ENCODE measurements at places on chromosomes 7 and 10.
A peak's percentile ranks its signal among the peaks of the same experiment; 100 is the strongest.

DNA sequence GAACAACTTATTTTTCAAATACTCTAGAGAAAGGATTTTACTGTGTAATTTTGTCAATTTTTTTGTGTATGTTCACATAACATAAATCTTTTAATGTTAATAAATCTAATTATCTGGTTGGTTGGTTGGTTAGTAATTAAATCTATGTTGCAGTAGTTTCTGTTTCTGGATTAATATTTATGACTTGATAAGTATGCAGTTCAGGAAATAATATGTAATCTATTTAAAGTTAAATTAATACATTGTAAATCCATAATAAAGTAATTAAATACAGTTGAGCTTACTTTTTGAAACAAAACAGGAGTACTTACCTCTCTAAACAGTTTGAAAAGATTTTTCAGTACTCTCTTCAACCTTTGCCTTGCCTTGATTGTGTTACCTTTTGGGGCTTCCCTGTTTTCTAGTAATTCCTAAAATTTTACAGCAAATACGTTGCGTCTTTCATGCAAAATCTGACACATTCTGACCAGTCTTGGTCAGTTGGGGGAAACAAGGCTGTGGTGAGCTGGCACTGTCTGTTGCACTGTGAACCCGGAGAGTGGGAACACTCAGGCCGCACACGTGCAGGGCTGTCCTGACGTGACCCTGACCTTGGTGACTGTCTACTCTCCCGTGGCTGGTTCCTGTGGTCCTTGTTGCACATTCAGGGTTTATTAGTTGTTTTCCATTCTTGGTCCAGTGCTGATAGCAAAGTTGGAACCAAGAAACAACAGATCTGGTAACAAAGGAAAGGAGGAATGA lies 45.6 kb upstream of the FGL2 start:
- no peak for DNase-seq

DNA sequence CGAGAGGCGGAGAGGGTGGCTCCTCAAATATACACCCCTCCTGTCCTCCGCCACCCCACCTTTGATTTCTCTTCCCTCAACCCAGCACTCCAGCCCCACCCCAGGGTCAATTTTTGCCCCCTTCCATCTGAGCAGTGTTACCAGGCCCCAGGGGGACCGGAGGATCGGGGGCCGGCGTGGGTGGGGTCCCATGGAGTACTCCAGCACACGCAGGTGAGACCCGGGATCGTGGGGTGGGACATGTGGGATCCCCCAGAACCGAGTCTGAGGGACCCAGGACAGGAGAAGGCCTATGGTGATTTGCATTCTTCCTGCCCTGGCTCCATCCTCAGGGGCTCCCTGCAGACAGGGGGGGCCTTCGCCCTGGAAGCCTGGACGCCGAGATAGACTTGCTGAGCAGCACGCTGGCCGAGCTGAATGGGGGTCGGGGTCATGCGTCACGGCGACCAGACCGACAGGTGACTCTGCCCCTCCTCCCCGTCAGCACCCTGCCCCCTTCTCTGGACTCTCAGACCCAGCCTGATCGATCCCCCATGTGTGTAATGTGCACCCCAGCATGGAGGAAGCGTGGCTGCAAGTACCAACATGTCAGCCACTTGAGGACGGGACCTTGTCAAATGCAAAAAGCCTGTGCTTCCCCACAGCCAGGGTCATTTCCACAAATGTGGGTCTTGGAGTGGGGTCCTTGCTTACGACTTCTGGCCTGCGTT lies 744 bp downstream of the TRIP6 start:
- DNase-seq = no peak

- no peak for DNase-seq
Measured at GRCh38 chr10:121076776-121077715, 225.9 kb downstream of the WDR11 start.

GRCh38 chr10:119689016-119689580 lies 36.8 kb upstream of the INPP5F start:
- no peak for DNase-seq

DNA sequence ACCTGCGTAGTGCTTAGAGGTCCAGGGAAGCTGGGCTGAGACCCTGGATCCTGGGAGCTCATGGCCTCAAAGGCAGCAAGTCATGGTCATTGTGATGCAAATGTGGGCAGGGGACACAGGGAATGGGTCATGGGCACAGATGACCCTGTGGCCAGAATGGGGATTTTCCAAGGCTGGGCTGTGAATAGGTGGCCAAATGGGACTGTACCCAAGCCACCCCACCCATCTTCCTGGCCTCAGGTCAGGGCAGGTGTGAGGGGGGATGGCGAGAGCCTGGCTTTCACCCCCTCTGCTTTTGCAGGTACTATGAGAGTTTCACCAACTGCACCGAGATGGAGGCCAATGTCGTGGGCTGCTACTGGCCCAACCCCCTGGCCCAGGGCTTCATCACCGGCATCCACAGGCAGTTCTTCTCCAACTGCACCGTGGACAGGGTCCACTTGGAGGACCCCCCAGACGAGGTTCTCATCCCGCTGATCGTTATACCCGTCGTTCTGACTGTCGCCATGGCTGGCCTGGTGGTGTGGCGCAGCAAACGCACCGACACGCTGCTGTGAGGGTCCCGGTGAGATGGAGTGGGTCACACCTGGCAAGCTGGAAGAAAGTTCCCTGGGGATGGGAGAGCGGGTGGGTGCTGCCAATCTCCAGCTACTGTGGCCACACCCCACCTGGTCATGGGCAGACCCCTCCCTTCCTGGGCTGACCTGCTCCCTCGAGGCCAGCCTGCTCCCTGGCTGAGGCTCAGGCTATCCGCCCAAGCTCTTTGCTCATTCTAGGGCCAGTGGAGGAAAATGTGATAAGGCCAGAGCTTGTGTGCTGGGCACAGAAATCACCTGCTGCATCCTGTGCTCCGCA lies 25.5 kb downstream of the RAMP3 start:
- no peak for DNase-seq

- DNase-seq = peak; percentile 1
Measured at GRCh38 chr10:14822879-14823755, 14.7 kb downstream of the CDNF start.

- no peak for DNase-seq
Measured at GRCh38 chr10:4343873-4344272, 482.1 kb upstream of the AKR1E2 start.

DNA sequence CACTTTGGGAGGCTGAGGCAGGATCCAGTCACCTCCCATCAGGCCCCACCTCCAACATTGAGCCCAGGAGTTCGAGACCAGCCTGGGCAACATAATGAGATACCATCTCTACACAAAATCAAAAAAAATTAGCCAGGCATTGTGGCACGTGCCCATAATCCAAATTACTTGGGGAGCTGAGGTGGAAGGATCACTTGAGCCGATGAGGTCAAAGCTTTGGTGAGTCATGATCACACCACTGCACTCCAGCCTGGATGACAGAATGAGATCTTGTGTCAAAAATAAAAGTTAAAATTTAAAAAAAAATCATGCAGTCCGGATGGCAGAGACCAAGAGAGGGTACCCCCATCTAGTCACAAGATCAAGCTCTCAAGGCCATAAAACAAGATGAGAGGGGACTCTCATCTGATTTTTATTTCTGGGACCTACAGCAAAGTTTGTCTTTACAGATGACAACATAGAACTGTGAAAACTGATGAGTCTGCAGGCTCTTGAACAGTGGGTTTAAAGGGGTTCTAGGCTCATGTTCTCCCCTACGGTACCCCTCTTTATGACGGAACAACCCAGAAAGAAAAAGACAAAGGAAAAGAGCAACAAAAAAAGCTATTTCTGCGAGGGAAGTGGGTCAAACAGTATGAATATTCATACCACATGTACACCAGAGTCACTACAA lies 28.9 kb upstream of the CREB3L2 start:
- DNase-seq = no peak

DNA sequence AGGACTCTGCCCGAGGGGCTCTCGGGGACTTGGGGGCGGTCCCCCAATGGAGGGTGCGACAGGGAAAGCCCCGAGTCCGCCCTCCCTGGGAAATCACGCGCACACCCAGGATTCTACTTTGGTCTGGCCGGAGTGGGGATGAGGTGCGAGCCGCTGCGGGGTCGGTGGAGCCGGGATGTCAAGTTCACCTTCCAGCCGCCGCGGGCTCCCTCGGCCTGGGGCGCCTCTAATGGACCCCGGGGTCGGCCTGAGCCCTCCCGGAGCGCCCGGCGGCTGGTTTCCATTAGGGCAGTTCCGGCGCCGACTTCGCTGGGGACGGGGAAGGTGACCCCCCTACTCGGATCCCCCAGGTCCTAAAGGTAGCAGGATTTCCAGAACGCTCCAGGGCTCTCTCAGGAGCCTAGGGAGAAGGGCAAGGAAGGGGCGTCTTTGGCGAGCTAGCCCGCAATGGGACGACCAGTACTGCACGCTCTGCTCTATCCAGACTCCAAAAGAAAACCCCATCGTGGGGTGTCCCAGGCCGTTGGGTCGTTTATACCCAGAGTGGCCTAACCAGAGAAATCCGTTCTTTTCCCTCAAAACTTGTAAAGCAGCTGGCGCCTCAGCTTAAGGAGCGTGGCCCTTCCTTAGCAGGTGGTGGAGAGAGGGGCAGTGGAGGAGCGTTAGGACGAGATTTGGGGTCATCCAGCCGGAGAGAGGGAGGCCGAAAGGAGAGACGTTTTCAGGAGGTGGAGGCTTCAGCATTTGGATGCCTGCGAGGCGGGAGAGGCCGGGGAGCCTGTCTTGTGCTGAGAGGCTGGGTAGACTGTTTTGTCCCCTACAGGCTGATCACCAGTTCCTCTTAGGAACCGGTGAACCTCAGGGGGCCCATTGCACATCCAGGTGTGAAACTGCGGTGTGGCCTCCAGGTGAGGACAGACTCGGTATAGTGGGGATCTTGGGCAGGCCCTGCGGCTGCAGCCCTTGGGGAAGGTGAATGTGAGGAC lies 860 bp upstream of the WDR86 start:
- peak; percentile 69 for DNase-seq

DNA sequence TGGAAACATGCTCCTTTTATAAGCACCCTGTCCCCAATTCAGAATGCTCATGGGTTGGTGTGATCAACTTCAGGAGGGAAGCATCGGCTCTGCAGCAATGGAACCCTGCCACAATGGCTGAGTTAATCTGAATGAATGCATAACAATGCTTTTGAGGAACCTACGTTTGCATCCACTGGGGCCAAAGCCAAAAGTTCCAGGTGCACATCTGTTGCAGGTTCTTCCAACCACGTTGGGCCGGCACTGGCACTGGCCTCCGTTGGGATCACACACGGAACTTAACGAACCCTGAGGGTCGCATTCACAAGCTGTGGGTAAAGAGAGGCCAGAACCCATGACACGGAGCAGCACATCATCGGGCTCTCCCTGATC lies 43.4 kb downstream of the LAMB1 start:
- no peak for DNase-seq

GRCh38 chr7:20407585-20408466 lies 77.1 kb downstream of the ITGB8 start:
- peak; percentile 77 for DNase-seq
